Activated CD4-positive, alpha-beta T cell treated with anti-CD3 and anti-CD28 coated beads, Interleukin-2, amount 10 ng/mL, durations not matched to agents 24 days and 14 days (primary cell): ENCODE measurements at places on chromosomes 3 and 15.

GRCh38 chr3:195865752-195866151 lies 42.6 kb downstream of the TNK2 start:
- DNase-seq = no peak

- DNase-seq = no peak
Observed at GRCh38 chr15:52011711-52012144, 7.3 kb upstream of the MAPK6 start.

DNA sequence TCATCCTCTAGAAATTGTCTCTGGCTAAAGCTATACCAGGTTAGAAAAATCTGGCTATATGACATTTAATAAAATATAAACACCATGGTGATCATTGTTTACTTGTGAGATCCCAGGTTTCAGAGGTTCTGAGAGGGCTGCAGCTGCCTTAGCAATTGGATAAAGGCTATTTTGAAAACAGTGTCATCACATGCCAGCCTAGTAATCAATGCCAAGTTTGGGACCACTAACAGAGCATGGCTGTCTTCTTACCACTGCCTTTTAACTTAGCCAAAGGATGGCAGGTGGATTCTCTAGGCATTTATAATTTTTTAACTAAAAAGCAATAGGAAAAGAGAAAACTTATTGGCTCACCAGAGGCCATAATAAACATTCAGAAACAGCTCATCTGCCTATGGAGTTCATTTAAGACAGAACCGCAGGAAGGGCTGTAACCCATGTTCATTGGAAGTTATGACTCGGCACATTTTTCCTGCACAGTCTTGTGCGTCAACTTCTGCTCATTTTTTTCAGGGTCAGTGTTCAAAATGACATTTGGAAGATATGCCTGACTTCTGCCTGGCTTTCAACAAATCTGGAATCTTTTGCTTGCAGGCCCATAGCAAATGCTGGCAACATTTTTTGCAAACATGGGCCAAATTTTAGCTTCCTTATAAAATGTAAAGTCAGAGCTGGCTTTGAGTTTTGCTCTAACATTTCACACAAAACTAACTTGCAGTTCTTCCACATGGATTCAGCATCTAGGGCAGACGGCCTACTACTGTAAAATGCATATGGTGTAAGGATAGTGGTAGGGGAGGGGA lies 476.0 kb upstream of the TBL1XR1 start:
- no peak for DNase-seq

DNA sequence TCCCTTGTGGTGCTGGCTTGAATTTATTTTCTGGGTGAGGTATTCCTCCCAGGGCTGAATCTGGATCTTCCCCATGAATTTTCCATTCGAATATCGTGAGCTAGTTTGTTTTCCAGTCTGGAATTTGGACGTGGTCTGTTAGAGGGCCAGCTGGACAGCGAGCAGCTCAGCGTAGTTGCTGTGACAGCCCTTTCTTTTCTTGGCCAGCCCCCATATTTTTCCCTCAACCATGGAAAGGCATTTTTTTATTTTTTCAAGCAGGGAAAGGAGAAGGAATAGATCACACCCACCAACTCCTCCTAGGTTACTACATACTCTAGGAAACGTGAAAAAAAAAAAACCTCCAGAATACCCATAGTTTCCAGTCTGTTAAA lies 152.0 kb downstream of the KLHL25 start:
- no peak for DNase-seq

DNA sequence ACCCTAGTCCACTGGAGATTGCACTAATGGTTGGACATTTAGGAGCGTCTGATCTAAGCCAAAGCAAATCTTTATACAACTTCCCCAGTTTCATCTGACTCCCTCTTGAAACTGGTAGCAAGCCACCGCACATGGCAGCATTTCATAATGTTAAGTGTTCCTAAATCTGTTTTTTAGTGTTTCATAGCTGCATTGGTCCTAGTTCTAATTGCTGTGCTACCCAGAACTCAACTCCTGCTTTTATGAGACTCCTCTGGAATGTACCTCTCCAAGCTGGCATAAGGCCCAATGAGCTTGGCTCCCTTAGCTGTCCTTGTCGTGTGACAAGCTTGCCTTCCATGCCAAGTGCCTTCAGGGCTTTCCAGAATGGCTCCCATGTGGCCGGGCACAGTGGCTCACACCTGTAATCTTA lies 65.3 kb upstream of the FLNB start:
- DNase-seq = no peak

- no peak for DNase-seq
Observed at GRCh38 chr3:54232618-54233017, 110.3 kb downstream of the CACNA2D3 start.

GRCh38 chr3:172128858-172129257 lies 89.5 kb downstream of the FNDC3B start:
- DNase-seq = no peak

DNA sequence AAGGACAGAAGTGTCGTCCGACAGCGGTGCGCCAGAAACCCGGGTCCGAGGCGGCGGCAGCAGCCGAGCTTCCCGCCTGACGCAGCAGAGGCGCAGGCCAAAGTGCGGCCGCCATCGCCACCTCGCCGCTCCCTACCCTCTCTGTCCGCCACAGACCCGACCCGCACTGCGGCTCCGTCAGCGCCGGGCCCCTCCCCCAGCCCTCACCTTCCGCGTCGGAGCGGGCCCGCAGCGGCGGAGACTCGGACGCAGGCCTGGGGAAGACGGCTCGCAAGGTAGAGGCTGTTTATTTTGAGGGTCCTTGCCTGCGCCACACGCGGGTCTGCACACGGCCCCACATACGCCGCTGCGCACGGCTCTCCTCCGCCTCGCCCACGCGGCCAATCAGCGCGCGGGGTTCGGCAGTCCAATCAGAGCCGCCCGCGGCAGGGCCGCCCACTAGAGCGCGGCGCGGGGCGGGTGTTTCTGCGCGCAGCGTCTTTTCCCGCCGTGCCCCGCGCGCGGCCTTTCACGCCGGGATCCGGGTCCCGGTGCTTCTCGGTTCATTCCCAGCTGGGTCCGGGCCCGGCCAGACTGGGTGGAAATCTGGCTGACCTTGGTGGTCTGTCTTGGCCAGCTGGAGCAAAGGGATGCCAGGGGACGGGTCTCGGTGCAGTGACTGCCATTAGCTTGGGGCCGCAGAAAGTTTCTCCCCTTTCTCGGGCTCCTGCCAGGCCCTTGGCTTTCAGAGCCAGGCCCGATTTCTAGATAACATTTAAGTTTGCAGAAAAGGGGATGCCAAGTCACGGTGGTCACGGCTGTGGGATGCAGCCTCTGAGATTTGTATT lies at the start of gene CNBP:
Gene CNBP, minus strand, starts transcription at position 328 of the 827 bp plus-strand sequence. CDS start 12,139 bp downstream, outside the sequence.
- peak; percentile 98 for DNase-seq

- DNase-seq = peak; percentile 99
Observed at GRCh38 chr3:39383881-39384664, 903 bp downstream of the SLC25A38 start.

- DNase-seq = no peak
Observed at GRCh38 chr15:85556618-85556895, 176.2 kb downstream of the AKAP13 start.

- DNase-seq = peak; percentile 66
Observed at GRCh38 chr15:80567721-80568157, 127.4 kb upstream of the ABHD17C start.

- DNase-seq = peak; percentile 55
Observed at GRCh38 chr3:189630767-189631372, 319 bp upstream of the TP63 start.

DNA sequence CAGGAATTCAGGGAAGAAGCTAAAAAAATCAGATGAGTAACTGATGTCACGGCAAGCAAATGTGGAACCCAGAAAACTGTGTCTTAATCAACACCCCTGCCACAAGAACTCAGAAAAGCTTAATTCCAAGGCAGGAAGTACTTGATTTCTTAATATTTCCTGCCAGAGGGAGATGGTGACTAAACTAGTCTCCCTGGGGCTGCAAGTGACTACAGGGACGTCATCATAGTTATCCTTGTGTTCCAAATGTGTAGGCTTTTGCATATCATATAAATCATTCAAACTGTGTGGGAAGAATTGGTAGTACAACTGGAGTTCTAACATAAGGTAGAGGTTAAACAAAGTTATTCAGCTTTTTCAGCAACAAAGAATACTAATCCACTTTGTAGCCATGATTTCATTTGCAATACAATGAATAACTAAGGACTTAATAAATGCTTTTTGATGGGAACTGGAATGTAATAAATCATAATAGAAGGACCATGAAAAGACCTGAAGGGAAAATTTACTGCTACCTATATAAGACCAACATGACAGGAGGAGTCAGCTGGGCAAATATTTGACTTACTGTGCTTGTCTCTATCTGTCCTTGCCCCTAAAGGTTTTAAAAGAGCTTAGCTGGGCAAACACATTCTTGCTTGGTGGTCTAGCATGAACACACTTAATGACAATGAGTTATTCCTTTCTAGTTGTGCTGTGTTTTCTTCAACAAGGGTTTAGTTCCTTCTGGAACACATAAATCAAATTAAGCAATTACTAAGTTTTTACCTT lies 76.0 kb upstream of the NECTIN3 start:
- no peak for DNase-seq

GRCh38 chr15:27457766-27458165 lies 486.8 kb downstream of the GABRG3 start:
- no peak for DNase-seq

GRCh38 chr3:9883706-9884554 lies 3.9 kb upstream of the CIDEC start:
- no peak for DNase-seq

- no peak for DNase-seq
Observed at GRCh38 chr3:46354984-46355383, 1.1 kb downstream of the CCR2 start.

- DNase-seq = no peak
Observed at GRCh38 chr3:58577269-58577821, at the start of gene FAM107A. TSS of gene FAM107A (minus strand) at chr3:58577391. CDS start at chr3:58569860, 7,531 bp downstream.

DNA sequence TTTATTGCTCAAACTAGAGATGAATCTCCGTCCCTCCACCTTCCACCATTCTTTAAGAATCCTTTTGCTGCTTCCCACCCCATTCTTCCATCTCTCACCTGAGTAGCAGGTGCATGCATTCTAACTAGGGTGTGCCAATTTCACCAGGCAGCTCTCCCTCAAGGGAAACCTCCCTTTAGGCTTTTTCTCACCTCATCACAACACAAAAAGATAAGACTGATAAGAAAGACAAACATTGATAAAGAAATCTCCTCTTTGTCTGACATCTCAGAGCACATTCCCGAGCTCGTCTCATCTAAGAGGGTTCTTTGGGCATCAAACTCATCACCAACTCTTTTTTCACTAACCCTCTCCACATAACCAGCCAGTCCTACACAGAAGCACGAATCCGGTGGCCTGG lies 23.0 kb downstream of the MB21D2 start:
- no peak for DNase-seq

GRCh38 chr15:48646331-48646730 lies 822 bp upstream of the FBN1 start:
- no peak for DNase-seq

DNA sequence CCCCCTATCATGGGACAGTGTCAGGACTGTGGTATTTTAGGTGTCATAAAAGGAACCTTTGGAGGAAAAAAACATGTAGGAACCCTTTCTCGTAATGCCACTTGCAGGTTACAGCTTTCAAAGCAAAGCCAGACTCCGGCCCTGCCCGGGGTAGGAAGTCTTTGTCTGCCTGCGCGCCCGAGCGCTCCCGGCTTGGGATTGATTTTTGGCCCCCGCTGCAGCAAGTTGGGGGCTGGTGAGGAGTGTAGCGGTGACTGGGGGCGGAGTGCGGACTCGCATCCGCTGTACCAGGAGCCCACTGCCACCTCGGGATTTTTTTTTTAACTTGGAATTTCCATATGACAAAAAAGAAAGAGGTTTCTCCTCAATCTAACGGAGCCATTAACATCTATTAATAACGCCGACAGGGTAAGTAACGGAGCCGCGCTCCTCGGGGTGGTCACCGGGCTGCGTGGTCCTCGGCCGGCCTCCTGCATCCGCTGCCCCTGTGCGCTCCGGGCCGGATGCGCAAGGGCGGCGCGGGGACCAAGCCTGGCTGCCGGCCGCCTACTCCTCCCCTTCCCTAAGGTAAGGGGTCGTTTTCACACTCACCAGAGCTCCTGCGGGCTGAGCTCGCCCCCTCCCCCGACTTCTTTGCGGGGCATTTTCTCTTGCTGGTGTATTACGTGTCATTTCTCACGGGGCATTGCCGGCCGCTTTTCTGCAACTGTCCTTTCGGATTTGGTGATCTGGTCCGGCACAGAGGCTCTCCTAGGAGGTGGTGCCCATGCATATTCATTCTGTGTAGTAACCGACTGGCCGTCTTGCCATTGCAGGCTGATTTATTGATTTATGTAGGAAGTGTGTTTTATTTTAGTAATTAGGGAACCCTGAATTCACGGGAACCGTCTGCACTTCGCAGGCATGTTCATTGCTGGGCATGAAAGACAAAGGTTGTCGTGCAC lies 219.8 kb upstream of the TOPAZ1 start:
- no peak for DNase-seq

DNA sequence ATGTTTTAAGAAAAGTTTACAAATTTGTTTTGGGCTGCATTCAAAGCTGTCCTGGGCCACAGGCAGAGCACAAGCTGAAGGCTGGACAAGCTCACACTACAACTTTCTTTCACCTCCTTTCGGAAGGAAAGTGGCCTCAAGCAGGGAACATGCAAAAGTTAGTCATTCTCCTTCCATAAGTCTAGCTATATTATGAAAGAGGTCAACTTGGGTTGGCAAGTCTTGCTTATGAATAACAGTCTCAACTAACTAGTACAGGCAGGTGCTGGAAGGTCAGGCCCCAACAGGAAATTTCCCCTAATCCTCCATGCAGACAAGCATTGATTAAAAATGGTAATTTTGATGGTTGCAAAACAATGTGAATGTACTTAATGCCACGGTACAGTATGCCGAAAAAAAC lies 69.4 kb downstream of the OSBPL10 start:
- DNase-seq = no peak

- no peak for DNase-seq
Observed at GRCh38 chr3:128366136-128366535, 100.6 kb downstream of the DNAJB8 start.

DNA sequence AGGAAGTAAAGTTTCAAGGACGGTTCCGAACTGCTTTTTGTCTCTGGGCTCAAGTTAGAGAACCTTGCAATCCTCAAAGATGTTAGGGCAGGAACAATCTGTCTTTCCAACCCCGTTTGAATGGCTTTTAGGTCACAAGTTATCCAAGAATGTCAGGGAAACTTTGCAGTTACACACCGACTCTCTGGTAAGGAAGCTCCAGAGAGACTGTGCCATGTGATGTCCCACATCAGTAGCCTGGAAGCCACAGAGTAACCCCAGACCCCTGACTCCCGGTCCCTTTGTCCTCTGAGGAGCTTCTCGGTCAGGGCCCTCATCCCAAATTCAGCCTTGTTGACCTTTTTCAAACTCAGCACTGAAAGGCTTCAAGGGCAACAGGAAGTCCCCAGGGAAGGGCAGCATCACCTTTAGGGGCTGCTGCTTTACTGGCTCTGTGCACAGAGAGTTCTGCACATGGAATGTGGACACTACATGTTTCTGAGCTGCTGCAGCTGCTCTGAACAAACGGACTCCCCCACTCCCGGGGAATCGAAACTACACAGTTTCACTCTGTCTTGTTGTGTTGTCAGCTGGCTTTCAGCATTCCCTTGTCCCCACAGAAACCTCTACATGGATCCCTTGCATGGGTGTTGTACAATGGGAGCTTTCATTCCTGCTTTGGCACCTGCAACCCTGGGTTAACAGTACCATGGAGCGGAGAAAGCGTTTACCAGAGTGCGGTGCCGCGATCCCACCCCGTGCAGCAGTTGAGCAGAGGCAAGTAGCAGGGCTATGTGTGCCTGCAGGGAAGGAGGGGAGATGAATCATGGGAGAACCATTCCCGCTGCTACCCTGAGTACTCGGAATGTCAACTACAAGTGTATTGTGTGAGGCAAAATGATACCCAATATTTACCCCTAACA lies 408.2 kb upstream of the THBS1 start:
- peak; percentile 46 for DNase-seq
